T-helper 2 cell (primary cell): ENCODE measurements at places on chromosomes 16 and 17.

DNA sequence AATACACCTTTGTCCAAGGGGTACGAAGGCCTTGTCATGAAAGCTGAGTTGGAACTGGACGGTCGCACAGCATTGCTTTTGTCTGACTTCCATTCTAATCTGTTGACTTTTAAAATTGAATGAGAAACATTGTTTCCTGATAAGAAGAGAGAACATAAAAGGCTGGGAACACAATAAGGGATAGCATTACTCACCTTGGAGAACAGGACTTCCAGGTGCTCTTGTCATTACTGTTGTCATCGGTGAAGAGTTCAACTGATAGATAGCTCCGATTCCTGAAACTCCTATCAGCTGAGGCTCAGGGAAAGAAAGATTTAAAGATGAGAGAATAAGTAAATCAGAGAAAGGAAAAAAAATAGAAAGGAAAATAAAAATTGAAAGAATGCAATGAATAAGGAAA is 351.1 kb downstream of the KCNJ2 start:
- DNase-seq, result no peak

DNA sequence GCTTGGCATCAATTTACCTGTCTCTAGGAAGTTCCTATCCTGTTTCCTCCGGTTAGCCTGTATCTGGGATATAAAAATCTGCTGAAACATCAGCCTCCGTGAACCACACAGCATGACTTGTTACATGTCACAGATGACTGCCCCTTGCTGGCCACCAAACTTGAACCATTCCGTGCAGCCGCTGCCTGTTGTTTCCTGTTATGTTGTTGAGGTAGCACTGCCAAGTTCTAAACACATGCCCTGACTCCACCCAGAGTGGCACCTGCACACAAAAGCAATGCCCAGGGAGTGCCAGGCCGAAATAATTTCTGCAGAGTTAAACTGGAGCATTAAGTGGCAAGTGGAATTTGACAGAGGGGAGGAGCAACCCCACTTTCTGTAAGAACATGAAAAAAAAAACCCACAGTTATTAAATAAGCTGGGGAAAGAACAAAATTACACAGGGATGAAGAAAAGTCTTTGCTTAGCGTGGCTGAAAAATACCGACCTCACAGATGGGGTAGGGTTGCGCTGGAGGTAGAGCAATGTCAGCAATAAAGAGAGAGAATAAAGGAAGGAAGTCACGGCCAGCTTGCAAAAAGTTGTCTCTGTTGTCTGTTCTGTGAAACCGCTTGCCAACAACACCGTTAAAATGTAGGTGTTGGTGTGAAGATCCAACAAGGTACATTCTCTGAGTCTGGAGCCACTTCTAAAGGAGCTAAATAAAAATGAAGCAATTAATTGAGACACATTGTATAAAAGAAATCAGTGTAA is 174.6 kb upstream of the CDH13 start:
- DNase-seq, result no peak

DNA sequence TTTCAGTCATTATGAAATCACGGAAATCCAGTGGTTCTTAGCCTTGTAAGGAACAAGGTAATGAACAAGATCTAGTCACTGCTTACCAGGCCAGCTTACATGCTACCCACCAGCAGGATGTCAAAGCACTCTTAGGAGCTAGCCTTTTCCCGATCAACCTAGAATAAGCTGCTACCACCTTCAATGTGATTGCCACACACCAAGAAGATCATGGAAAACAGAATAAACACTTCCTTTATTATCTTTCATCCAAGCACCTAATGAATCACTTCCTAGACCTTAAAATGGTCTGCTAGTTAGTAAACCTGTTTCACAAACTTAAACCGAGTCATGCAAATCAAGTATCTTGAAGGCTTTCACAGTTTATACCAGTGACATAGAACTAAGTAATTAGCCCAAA is 5.0 kb downstream of the BBS2 start:
- DNase-seq, result no peak

DNA sequence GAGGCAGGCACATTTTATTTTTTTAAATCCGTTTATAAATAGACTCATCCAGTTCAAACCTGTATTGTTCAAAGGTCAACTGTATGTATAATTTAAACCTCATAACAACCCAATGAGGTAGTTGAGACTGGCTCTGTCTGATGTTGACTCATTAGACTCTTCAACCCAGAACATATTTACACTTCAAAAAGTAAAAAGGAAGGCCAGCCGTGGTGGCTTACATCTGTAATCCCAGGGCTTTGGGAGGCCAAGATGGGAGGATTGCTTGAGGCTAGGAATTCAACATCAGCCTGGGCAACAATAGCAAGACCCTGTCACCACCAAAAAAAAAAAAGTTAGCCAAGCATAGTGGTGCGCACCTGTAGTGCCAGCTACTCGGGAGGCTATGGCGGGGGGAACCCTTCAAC is 32.5 kb upstream of the DHRS7B start:
- no peak for DNase-seq

- DNase-seq, result no peak
Measured at GRCh38 chr16:47311738-47312505, 148.9 kb downstream of the ITFG1 start.

DNA sequence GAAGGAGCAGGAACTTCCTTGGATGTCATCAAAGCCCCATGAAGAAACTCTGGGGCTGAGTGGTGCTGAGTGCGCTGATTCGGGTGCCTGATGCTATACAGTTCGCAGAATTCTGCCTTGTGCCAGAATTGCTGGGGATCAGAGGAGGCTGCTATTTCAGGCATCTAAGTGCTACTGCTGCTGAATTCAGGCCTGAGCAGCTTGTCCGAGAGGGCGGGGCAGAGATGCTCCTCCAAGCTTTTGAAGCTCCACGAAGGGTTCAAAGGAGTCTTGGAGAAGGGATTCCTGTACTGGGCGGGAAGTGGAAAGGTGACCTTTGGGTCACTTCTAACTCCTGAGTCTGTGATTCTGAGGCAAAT is 227.8 kb downstream of the CCDC182 start:
- DNase-seq, result no peak

- DNase-seq, result no peak
Measured at GRCh38 chr17:1649844-1650501, at the start of gene RILP. TSS of gene RILP (minus strand) at chr17:1649866. CDS start at chr17:1649804, 62 bp downstream.

- DNase-seq, result no peak
Measured at GRCh38 chr17:27904534-27905446, 11.6 kb upstream of the LYRM9 start.

DNA sequence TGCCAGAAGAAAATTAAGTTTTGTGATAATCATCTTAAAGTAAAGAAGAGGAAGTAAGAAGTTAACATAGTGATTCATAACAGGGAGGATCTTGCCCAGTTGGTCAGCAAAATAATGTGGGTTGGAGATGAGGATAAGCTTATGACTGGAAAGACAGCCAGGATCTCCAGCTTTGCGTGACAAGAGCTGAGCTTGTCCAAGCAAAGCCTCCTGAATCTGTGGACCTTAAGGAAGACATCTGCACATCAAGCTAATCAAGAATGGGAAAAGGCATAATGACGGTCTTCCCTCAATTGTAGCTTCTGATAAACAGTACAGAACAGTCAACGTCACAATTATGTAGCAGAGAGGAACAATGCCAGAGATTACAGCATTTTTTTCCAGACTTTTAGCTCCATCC is 744.7 kb upstream of the GOT2 start:
- no peak for DNase-seq

DNA sequence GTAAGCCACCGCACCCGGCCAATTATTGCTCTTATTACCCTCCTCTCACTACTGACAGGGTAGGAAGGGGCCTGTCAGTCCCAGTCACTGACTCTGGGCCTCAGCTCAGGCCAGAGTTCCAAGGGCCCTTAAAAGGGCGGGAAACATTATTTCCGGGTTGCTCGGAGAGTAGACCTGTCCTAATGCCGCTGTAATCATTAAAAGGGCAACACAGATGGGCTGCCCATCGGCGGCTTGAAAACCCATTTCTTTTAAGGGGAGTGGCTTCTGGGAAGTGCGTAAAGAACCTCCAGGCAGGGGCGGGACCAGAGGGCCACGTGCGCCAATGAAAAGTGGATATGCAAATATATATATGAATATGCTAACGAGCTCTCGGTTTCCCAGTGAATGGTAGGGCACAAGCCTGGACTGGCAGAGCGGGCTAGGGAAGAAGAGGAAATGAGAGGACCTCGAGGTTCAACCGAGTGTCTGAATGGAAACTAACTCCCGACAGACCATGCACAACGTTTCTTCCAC is 26.6 kb downstream of the PIPOX start:
- no peak for DNase-seq

- no peak for DNase-seq
Measured at GRCh38 chr17:83069931-83070742, 9.3 kb upstream of the METRNL start.

- no peak for DNase-seq
Measured at GRCh38 chr17:70539132-70539924, 370.0 kb downstream of the KCNJ2 start.

DNA sequence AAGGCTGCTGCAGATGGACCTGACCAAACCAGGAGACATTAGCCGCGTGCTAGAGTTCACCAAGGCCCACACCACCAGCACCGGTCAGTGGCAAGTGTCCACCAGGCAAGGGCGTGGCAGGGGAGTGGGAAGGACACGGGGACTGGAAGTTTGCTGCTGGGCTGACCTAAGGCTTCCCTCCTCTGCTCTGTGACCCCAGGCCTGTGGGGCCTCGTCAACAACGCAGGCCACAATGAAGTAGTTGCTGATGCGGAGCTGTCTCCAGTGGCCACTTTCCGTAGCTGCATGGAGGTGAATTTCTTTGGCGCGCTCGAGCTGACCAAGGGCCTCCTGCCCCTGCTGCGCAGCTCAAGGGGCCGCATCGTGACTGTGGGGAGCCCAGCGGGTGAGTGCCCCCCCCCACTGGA is 4.8 kb downstream of the HSD11B2 start:
- no peak for DNase-seq

DNA sequence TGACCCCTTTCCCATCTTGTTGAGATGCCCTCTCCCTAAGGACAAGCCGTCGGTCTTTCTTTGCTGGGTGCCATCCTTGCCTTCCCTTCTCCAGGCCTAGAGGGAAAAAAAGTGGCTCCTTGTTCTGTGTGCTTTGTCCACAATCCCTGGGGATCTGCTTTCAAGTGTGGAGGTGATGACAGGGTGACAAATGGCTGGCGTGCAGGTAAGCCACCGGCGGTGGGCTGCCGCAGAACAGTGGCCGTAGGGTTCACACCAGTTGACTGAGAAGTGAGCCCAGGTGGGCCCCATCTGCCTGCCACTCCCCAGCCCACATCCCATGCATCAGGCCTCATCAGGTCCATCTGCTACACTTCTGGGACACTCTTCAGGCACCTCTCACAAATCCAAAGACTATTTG is 11.4 kb upstream of the CALB2 start:
- no peak for DNase-seq

DNA sequence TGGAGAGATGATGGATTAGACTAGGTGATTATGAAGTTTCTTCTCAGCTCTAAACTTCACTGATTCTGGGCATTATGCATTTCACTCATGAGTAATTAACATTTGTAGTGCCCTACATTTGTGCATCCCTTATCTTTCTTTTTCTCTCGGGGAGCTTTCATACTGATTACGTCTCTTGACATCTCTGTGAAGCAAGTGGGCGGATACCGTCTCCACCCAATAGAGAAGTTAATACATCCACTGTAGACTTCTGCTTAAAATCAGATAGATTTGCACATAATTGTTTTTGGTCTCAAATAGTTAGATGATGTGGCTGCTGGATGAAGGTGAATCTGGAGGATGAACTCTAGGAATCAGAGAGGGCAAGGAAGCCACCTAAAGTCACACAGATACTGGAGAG is 653.6 kb upstream of the EEF2KMT start:
- DNase-seq, result no peak

DNA sequence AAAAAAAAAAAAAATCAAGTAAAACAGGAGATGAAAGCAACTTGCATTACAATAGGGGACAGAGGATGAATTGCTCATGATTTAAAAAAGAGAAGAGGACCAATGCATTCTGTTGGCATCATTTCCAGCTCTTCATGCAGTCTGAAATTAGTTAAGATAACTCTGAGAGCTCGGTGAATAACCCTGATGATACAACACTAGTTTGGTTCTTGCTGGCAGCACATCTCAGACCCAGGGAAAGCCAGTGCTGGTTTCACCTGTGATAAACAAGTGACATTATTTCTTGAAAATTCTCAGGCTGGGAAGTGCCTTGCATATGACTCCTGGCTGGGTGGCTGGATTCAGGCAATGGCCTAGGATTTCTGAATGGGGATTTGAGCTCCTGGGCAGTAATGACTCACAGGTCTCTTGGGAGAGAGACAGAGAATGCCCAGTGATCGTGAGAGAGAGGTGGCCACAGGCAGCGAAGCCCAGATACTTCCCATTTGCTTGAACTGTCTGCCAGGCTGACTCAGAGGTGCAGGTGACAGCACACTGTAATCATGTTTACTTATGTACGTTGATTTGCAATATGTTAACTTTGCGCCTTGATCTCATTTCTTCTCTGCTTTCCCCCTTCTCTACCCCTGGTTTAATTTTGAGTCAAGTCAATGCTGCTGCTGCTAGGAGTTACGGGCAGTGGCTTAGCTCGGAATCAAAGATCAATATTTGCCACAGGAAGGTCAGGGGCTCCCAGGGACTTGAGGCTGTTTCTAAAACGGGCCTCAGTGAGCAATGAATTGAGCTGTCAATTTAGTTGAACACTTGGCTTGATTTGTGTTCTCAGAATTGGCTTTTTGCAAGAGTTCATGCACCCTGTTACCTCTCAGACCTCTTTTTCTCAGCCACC is 27.1 kb downstream of the ARSG start:
- DNase-seq, result no peak

DNA sequence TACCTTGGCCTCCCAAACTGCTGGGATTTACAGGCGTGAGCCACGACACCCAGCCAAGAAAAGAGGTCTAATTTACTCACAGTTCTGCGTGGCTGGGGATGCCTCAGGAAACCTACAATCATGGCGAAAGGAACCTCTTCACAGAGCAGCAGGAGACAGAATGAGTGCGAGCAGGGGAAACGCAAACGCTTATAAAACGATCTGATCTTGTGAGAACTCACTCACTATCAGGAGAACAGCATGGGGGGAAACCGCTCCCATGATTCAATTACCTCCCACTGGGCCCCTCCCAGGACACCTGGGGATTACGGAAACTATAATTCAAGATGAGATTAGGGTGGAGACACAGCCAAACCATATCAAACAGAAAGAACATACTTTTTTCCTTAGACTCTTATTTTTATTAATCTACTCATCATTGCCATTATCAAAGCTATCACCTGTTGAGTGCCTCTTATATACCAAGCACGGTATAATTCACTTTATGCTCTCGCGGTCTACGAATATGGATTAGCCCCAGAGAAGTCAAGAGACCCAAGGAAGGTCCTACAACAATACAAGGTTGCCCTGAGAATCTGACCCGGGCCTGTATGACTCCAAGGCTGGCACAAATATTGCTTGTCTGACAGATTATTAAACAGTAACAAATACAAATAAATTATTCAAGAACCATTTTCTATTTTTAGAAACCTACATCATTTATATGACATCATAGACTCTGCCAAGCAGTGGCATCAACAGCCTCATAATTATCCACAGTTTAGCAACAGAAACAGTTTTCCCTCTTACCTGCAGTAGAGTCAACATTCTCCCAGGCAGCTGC is 2.4 kb downstream of the POLR3K start:
- no peak for DNase-seq

GRCh38 chr16:15403392-15403995 is 7.9 kb downstream of the MPV17L start:
- no peak for DNase-seq
